WTC11 (cell line): ENCODE measurements at places on chromosomes 7 and 10. TPM values are rescaled to one million over a fixed set of nuclear protein-coding genes. Genes with fewer than 3 reads are reported as not detected.
A peak's percentile ranks its signal among the peaks of the same experiment; 100 is the strongest.

GRCh38 chr7:127953423-127954356, 77.5 kb downstream of the LRRC4 start:
- no peak for DNase-seq

Gene BUD23
- total RNA-seq: 80.5 to 91.9 TPM (median 84.4 TPM) in 3 replicates

Gene GDF2
- not detected in 3 replicates for total RNA-seq

DNA sequence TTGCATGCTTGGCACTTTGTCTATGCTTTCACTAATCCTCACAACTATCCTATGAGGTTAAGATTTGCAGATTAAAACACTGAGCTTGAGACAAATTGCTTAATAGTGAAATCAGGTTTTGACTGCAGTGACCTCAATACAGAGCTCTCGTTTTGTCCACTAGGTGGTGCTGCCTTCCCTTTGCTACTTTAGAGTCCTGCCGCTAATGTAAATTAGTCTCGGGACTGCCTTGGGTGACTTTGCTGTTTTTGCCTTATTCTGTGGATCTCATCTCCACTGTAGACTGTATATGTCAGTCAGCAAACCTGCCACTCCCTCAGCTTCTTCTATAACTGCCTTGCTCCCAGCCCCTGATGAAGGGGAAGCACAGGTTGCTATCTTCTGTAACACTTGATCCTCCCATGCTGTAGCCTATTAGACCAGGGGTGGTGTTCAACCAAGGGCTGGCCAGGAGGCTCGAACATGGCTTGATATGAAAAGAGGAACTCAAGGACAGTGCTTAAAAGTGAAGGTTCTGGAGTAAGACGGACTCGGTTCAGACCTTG, 26.0 kb downstream of the ASB4 start:
- DNase-seq: peak; percentile 67

- DNase-seq: no peak
These were observed 17.9 kb downstream of the CLRN3 start for GRCh38 chr10:127874671-127875448.

- peak; percentile 57 for DNase-seq
These were observed 26.2 kb upstream of the RASGEF1A start for GRCh38 chr10:43292755-43293676.

Gene VIPR2
- total RNA-seq: 7.5 to 7.8 TPM (median 7.6 TPM) in 3 replicates

DNA sequence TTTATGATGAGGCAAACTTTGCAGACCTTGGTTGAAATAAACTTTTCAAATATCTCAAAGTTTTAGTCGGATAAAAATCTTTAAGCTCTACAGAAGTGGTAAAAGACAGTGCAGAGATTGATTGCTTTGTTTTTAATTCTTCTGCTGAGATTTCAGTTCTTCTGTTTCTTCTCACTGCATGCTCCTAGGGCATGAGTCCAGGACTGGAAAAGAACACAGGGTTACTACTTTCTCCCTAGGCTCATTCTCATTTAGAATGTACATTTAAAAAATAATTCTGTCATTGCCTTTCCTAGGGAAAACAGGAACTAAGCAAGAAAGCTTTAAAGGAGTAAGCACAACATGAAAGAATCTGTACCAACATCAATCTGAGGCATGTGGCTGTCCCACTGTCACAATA, 256.7 kb upstream of the DGKB start:
- no peak for DNase-seq

DNA sequence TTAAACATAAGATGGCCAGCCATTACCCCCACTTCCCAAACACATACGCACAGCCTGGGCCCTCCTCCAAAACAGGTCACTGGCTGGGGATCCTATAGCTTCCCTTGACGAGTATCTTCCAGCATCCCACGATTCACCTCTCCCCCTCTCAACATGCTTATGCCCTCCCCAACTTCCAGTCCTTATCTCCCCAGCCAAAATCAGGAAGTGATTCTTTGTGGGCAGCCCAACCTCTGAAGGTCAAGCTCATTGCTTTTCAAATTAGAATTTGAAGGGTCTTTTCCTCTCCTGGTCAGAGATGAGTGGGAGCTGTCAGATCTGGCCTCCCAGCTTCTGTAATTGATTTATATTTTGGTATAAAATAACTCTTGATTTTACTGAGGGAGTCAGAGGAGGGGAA, 133.6 kb downstream of the ATXN7L1 start:
- DNase-seq: no peak

GRCh38 chr10:131129544-131129943, 182.0 kb downstream of the TCERG1L start:
- DNase-seq: no peak

- DNase-seq: no peak
These were observed 17.3 kb downstream of the DIP2C start for GRCh38 chr10:672203-672602.

- DNase-seq: no peak
These were observed 31.2 kb upstream of the IKZF1 start for GRCh38 chr7:50273301-50273700.

DNA sequence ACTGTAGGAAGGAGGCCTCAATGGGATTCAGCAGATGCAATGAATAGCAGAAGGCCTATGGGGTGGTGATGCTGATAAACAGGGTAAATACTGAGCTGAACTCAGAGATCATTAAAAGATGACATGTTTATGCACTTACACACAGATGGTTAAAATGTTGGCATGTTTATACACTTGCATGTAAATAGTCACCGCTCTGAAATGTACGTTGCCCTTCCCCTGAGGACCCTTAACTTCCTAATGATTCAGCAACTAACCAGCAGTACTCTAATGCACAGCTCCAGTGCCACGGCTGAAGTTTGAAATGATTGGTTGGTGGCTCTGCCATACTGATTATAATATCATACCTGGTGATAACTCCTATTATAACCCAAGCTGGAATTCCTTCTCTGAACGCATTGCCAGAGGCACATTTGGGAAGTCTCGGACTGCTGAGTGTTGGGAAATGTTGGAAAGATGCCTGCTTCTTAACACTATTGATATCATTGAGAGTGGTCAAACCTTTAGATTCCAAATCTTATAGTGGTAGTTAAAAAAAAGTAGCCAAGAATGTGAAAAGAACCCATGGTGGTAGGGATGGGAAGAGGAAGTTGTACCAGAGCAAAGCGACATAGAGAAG, 3.7 kb upstream of the CAV1 start:
- DNase-seq: no peak

Gene LIPN
- not detected in 3 replicates for total RNA-seq

Gene SPRN
- 0.27 to 0.59 TPM (median 0.32 TPM) in 3 replicates for total RNA-seq

Gene SAMD9L
- total RNA-seq: 0.15 to 0.23 TPM (median 0.21 TPM) in 3 replicates

Gene TCERG1L
- total RNA-seq: 1.5 to 2.1 TPM (median 1.5 TPM) in 3 replicates

GRCh38 chr10:131821378-131822012, 79.3 kb upstream of the PPP2R2D start:
- DNase-seq: no peak

GRCh38 chr7:55272328-55272727, 92.8 kb upstream of the LANCL2 start:
- no peak for DNase-seq

DNA sequence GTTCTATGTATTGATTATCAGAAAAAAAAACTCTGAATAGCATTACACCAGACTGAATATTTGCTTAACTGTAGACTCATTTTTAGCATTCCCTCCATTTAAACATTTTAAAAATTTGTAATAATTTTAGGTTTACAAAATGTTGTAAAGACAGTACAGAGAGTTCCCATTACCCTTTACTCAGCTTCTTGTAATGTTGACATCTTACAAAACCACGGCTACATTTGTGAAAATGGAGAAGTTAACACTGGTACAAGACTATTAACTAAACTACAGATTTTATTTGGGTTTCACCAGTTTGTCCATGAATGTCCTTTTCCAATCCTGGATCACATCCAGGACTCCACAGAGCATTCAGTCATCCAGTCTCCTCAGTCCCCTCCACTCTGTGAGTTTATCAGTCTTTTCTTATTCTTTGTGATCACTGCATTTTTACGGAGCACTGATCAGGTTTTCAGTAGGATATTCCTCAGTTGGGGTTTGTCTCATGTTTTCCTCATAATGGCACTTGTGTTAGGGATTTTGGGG, 130.0 kb upstream of the EEPD1 start:
- DNase-seq: no peak

Gene LRIT1
- total RNA-seq: not detected in 3 replicates

DNA sequence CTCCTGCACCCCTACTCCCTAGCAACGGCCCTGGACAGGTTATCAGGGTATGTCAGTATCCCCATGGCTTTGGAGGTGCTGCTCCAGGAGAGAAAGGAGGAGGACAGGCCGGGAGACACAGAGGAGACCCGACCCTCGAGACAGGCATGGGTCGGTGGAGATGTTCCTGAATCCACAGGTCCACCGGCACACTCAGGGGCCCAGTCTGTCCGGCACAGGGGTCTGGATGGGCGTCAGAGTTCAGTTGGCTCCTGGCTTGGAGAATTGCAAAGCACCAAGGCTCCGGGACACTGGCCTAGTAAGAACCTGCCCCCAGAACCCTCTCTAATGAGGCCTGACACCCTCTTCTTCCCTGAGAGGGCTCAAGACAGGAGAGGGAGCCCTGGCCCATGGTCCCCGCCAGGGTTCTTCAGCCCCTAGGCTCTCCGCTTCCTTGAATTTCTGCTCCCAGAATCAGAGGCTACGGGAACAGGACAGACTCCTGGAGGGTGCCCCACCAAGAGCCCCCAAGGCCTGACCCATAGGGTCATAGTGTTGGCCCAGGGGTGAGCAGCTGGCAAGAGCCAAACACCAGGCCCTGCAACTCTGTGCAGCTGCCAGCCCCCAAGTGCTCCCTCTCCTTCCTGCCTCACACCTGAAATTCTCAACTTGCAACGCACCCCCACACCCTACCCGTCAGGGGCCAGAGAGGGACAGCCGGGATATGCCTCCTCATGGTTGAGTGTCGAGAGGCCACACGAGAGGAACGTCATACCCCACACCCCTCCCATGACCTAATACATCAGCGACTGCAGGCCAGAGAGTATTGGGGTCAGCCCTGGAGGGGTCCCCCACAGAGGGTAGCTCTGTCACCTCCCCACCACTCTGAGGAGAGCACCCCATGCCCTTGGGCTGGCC, 5.5 kb upstream of the IRF5 start:
- no peak for DNase-seq

- DNase-seq: no peak
These were observed 2.0 kb downstream of the PLEKHA1 start for GRCh38 chr10:122376364-122376961.

Gene CC2D2B
- 0.20 to 0.32 TPM (median 0.25 TPM) in 3 replicates for total RNA-seq

- no peak for DNase-seq
These were observed 139.7 kb downstream of the ADK start for GRCh38 chr10:74290708-74291107.
